SK-N-DZ (cell line): ENCODE measurements at places on chromosomes 16 and 17.

- DNase-seq, result no peak
Observed at GRCh38 chr17:75553295-75554110, 28.0 kb downstream of the LLGL2 start.

DNA sequence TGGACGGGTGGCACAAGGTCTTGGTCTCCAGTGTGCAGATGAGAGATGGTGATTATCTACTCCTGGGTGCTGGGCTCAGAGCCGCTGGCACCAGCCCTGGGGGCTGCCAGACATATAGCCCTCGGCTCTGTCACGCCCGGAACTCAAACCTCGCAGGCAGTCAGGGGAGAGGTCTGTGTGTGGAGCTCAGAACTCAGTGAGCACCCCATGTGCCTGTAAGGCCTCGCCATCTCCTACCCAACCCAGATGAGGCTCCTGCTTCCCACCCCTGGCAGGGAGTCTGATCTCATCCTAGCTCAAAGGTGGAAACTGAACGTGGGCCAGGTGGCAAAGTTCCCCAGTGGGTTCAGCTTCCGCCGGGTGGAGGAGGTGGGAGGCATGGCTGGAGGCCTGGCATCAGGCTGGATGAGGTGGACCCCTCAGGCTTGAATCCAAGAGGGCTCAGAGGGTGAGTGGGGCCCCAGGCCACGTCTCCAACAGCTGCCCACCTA is 22.6 kb upstream of the NPTX1 start:
- DNase-seq, result no peak

DNA sequence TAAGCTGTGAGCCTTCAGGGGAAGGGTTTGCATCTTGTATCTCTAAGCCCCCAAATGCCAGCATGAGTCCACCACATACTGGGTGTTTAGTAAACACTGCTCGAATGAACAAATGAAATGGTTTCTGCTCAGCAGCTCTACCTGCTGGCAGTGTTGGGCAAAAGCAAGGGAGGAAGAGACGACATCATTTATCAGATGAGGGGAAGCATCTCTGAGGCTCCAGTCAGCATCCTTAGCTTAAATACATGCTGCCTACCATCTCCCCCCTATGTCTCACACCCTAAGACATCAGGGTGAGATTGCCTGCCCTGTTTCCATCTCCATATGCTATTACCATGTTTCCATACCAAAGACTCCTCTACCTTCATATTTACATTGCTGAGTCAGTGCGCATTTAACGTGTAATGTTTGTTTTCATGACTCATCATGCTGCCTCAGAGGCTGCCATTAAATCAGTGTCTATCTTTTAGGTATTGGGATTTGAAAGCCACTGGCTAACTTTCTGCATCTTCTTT is 379.8 kb downstream of the UTP18 start:
- DNase-seq, result peak; percentile 5

DNA sequence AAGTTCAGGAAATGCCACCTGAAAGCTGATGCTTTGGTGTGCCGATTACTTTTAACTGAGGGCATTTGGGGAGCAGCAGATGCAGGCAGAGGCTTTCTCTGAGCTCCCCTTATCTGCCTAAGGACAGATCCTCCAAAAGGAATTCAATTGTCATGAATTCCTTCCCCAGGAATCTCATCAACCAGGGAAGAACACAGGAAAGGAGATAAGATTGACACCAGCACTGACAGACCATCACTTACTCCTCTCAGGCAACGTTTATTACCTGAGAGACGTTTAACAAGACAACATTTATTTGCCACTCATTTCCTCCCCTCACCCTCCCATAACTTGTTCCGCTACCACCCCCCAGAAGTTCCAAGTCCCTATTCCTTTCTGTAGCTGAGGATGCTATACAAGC is 17.6 kb upstream of the CDRT4 start:
- DNase-seq, result no peak

DNA sequence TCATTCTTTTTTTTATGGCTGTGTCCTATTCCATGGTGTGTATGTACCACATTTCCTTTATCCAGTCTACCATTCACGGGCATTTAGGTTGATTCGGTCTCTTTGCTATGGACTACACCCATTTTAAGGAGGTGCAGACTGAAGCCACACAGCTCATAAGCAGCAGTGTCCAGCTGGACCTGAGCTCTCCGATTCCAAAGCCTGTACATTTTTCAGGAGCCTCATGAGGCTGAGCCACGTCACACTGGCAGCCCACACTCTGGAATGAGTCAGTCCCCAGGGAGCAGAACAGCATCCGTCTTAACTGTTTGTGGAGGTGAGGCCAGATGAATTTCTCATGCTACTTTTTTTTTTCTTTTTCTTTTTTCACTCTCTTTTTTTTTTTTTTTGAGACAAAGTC is 116.1 kb downstream of the C16orf95 start:
- DNase-seq, result no peak

DNA sequence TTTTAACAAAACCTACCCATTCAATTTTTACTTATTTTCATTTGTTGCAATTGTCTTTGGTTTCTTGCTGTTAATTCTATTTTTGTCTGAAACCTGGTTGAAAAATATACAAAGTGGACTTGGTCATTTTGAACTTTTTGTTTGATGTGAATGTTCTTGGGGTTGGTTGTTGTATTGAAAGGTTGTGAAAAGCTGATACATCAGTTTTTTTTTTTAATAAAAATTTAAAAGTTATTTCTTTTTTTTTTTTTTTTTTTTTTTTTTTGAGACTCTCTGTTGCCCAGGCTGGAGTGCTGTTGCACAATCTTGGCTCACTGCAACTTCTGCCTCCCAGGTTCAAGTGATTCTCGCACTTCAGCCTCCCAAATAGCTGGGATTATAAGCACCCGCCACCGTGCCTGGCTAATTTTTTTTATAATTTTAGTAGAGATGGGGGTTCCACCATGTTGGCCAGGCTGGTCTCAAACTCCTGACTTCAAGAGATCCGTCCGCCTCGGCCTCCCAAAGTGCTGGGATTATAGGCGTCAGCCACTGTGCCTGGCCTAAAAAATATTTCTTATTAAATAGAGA is 28.9 kb downstream of the WIPF2 start:
- no peak for DNase-seq

DNA sequence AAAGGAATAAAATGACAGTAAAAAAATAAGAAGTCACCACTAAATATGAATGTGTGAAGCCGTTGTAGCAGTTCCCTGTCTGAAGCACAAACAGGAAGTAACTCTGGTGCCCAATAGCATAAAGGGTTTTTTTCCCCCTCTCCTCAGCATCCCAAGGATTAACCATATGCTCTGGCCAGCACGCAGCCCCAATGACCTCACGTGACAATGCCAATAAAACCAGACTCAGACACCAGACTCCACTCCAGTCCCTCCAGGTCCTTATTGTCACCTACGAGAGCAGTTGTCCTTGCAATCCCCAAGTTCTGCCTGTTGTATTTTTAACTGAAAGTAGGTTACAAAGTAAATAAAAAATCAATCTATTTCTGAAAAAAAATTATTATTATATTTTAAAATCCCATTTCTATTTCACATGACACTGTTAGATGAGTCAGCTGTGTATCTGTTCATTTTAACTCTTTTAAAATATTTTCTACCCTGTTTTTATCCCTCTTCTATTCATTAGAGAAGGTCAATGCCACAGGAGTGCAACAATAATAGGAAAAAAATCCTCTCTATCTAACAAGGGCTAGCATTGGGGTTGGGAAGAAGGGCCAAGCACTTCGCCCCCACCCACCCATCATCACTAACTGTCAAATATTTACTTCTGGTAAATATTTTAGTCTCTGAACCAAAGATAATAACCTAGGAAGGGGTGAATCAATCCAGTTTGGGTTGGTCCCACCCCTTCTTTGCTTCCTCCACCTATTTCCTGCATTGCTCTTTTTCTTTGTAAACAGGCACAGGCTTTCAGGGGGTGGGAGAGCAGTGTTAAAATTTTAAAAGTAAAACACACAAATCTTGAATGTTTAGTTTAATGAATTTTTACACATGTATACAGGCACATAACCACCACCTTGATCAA is 6.6 kb downstream of the PRAC1 start:
- DNase-seq, result no peak

GRCh38 chr16:20944861-20945574 is 44.4 kb downstream of the LYRM1 start:
- DNase-seq, result no peak

GRCh38 chr17:82086941-82087906 is 10.8 kb downstream of the FASN start:
- DNase-seq, result no peak

DNA sequence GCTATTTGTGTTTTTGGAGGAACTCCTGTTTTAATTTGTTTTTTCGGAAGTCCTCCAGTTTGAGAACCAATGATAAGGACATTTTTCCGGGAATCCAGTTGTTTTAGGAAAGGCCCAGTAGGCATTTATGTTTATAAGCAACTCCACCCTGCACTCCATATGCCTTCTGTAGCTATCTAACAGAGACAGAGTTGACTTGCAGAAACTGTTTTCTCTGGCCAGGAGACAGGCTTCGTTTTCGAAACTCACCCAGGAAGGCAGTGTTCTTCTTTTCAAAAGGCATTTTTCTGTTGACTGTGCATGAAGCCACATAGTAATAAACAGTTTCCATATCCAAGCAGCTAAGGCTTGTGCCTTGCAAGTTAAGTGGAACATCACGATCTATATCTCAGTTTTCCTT is 587.1 kb downstream of the WWOX start:
- DNase-seq, result no peak

- no peak for DNase-seq
Observed at GRCh38 chr17:29215717-29216116, 30.9 kb upstream of the CRYBA1 start.

GRCh38 chr16:51150888-51151320 is at the start of gene SALL1:
Gene SALL1, minus strand, starts transcription at chr16:51151270. Its CDS starts 29 bp downstream, at chr16:51151241.
- peak; percentile 9 for DNase-seq

- no peak for DNase-seq
Observed at GRCh38 chr17:75909051-75909811, 4.5 kb upstream of the MRPL38 start.
